ENCODE measurements at places on chromosomes 13 and 19.
A peak's percentile ranks its signal among the peaks of the same experiment; 100 is the strongest.

GRCh38 chr13:40207001-40207478 is 459.4 kb downstream of the FOXO1 start:
- no peak for DNase-seq

DNA sequence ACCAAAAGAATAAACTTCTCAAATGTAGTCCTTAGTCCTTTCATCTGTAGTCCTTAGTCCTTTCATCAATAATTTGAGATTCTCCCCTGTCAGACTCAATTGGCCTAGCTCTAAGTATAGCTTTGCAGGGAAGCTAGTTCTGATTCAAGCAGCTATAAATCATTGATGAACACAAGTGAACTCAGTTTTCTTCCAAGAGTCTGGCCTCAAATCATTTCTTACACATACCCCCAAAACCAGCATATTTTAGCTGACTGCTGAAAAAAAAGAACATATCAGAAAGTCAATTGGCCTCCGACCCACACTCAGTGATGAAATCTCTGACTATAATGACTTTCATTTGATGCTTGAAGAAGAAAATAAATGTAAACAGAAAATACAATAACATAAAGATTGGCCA is 64.9 kb downstream of the TNFSF11 start:
- DNase-seq, result no peak

GRCh38 chr19:10105509-10106099 is 558 bp upstream of the PPAN start:
- peak; percentile 60 for DNase-seq

- no peak for DNase-seq
Measured at GRCh38 chr13:78770601-78771000, 111.6 kb upstream of the OBI1 start.

GRCh38 chr19:15439078-15439799 is 10.5 kb downstream of the WIZ start:
- no peak for DNase-seq

DNA sequence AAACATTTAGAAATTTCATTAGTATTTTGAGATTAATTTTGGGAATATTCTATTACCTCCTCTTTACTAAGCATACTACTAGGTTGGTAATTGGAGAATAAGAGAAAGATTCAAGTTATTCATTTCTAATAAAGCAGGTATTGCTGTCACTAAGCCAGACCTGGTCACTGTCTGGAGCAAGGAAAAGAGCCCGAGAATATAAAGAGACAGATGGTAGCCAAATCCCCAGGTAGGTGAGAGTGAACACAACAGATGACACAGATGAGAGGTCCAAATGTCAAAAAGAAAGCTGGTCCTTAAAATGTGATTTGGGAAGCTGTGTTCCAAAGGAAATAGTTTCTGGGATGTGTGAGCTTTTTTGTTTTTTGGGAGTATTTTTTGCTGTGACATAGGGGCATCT is 128.6 kb downstream of the ZNF100 start:
- DNase-seq, result no peak

DNA sequence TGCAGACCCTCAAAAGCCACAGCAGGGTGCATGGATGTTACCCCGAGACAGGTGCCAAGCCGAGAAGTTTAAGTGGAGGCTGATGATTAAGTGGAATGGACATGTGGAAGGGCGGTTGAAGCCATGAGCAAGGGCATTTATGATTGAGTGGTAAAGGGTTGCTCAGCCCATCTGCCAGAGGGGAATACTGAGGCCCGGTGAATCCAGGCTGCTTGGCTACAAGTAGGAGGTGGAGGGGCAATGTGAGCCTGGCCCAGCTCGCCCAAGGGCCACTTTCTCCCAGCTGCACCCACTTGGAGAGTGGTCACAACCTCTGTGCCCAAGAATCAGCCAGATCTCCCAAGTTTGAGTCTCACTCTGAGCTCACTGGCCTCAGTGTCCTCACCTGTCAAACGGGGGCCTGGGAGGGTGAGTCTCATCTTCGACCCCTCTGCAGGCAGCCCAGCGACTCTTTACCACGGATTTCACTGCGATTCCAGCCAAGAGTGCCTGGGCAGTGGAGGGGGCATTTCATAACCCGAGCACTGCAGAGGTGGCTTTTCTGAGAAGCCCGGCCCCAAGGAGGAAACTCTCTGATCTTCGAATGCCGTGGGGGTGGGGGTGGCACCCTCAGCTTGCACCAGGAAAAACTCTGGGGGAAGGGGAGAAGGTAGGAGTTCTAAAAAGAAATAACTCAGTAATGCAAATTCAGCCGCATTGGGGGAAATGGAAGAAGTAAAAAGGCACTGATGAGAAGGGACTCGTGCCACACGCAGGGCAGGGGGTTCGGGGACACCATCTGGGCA is 62.9 kb upstream of the KLF2 start:
- no peak for DNase-seq

- DNase-seq, result no peak
Measured at GRCh38 chr19:2490659-2491058, 14.7 kb downstream of the GADD45B start.

DNA sequence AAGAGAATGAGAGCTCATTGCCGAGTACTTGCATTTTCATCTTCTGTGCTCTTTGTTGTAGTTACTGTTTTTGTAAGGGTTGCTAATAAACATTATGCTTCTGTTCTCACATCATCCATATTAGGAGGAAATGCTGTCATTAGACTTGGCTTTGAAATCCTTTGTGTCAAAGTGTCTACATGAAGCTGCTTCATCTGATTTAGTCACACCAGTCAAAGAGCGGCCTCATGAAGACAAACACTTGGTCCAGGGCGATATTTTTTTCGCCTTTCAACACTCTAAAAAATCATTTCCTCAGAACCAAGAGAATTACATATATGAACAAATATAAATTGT is 105.0 kb downstream of the SPRY2 start:
- DNase-seq, result no peak
